Nephron progenitor cell (in vitro differentiated cells): ENCODE measurements at places on chromosomes 5 and 9.
A peak's percentile ranks its signal among the peaks of the same experiment; 100 is the strongest.

- no peak for DNase-seq
These were observed 21.2 kb upstream of the PCSK5 start for GRCh38 chr9:75869236-75869635.

DNA sequence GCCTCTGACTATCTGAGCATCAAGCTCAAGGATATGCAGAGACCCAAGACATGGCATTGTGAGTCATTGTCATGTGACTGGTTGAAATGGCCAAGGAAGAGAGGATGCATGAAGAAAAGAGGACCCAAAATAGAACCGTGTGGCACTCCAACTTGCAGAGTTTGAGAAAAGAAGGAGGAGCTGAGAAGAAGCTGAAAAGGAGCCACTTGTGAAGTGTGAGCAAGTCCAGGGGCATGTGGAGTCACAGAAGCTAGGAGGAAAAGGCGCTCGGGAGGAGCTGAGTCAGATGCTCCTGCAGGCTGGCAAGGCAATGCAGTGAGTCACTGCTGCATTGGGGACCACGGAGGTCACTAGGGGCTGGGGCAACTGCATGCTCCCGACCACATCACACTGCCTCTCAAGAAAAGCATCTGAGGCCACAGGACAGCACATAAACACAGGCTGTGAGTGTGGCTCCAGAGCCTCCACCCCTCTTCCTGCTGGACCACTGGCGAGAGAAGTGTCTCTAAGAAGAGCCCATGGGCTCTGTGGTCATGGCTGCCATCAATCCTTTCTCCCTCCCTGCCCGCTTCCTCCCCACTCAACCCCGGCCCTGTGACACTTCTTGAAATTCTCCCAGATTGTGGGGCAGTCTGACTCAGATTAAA is 197.6 kb downstream of the DRD1 start:
- DNase-seq, result no peak

- DNase-seq, result no peak
These were observed 1.6 kb downstream of the STKLD1 start for GRCh38 chr9:133377721-133378216.

DNA sequence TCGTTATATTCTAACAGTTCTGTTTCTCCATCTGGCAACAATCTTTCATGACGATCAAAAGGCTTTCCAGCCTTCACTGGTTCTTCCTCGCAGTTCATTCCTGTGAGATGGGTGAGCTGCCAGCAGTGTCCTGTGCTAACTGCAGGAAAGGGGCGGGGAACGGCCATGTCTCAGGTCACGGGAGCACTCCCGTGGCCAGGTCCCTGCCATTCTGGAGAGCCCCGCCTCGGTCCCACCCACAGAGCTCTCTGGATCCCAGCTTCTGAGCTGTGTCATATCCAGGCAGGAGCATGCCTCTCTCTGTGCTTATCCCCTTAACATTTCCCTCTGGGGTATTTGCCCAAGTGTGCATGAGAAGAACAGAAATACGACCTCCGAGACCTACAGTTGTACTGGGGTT is 297.8 kb upstream of the IRX2 start:
- no peak for DNase-seq

DNA sequence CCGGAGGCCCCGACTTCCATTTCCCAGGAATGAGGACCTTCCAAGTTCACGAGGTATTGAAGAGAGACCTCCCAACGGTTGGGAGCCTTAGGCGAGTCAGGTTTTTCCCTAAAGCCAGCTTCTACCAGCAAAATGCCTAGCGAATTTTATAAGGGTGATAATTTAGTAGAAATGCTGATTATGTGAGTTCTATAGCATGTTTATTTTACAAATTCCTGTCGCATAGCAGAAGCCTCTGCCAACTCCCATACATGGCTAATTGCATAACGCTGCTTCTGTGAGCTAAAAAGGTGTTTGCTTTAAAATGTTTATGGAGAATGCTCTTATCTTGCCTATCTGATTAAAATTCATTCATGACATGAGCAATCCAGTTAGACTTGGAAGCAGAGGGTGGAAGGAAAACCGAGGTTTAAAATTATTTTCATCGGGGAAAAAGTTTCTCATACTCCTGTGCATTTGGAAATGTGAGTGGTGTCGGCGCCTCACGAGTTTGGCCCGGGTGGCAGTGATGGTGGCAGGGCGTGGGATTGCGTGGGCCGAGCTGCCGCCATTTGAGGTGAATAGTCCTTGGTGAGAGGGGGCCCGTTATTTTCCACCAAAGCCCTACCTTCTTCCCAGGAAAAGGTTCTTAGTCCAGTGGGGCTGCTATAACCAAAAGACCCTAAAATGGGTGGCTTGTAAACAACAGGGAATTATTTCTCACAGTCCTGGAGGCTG is 104.4 kb upstream of the FCN2 start:
- no peak for DNase-seq

DNA sequence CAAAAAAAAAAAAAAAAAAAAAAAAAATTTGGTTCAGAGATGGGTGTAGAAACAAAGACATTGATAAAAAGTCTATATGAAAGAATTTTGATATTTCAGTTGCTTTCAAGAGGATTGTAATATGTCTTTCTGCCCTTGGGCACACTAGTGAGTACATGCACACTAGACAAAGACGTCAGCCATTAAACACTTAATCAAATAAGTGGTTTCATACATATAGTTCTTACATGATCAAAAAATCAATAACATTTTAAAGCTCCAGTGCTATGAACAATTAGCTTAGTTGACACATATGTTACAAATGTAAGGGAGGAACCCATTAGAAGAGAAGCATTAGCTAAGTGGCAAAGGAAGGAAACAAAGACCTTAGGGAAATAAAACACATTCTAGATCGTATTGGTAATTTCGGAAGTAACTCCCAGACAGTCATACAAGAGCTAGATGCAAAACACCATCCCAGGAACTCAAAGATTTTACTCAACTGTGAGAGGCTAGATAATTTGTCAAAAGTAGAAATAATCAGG is 84.5 kb upstream of the MAN2A1 start:
- no peak for DNase-seq

DNA sequence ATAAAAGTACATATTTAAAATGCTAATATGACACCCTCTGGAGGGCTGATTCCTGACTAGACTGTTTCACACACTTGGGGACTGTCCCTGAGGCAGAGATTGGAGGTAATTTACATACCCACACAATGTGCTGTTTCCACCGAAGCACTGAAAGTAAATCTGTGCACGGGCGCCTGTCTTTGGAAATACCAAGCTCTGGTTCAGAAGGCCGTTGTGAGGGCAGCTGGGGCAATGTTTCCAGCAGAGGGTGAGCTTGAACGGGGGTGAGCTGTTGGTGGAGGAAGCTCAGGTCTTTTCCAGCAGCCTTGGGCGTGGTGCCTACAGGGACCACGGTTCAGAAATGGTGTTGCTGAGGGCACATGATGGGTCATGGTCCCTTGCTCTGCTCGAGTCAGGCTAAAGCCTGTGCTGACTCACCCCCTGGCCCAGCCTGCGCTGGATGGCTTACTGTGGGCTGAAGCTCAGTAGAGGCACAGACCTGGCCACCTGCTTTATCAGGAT is 25.8 kb upstream of the HMCN2 start:
- no peak for DNase-seq

GRCh38 chr9:125254231-125254630 is 7.4 kb upstream of the GAPVD1 start:
- no peak for DNase-seq

GRCh38 chr5:160506006-160507004 is 84.7 kb downstream of the PTTG1 start:
- peak; percentile 19 for DNase-seq

- DNase-seq, result no peak
These were observed 137.0 kb downstream of the PDE4D start for GRCh38 chr5:59756373-59757035.

- no peak for DNase-seq
These were observed 7.5 kb upstream of the GTF3C5 start for GRCh38 chr9:133023117-133023890.

DNA sequence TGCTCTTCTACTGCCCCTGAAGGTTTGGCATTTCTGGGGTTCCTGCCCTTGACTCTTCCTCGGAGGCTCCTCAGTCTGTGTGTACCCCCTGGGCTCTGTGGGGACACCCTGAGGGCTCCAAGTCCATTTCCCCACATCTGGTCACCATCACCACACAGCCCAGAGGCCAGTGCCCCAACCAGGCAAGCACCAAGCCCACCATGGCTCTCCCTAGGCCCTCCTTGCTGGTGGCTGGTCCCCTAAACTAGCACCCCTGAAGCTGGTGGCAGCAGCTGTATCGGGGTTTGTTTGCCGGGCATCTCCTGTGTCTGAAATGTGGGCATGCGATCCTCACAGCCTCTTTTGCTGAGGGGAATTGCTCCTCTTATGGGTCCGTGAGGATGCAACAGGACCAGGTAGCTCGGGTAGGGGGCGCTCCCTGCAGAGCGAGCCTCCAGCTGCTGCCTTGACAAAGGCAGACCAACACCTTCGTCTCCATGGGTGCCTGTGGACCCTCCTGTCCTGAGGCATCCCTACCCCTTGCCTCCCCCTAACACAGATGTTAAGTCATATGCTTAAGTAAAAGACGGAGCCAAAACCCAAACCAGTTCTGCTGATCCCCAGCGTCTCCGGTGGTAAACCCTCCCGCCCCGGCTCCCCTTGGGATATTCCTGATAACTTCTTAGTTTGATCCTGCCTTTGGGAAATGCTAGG is 138.9 kb upstream of the IRX4 start:
- no peak for DNase-seq

DNA sequence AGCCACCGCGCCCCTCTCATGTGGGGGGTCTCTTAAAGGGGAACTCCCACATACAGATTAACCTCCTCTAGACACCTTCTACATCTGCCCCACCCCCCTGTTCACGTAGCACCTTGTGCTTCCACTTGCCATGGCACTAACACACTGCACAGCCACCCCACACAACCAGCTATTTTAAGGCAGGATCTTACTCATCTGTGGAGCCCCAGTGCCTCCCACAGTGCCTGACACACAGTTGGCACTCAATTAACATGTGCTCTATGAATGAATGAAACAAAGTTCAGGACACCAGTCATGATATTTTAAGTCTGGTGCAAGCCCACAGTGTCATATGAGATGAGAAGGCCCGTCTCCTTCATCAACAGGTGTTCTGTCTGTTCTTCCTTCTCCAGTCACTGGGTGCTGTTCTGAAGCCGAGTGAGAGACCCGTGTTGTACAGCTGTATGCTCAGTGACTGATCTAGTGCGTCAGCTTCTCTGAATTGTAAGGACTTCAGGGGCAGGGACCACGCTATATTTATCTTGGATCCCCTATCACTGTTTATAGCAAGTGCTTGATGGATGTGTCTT is 149.1 kb downstream of the TLE1 start:
- DNase-seq, result no peak

GRCh38 chr5:155938051-155938450 is 388.9 kb upstream of the SGCD start:
- no peak for DNase-seq

DNA sequence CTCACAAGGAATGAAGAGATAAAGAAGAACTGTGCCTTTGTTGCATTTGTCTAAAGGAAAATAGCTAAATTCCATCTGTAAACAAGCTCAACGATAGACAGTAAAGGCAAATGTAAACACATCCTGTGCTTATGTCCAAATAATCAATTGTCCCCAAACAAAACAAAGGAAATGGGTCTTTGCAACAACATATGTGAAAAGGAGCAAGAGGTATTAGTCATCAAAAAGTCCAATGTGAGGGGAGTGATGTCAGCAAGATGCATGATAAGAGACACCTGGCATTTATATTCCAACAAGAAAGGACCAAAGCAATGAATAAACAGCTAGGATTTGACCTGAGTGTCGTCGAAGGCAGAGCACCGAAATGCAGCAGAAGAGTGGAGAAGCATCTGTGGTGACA is 209.1 kb downstream of the ASTN2 start:
- no peak for DNase-seq

DNA sequence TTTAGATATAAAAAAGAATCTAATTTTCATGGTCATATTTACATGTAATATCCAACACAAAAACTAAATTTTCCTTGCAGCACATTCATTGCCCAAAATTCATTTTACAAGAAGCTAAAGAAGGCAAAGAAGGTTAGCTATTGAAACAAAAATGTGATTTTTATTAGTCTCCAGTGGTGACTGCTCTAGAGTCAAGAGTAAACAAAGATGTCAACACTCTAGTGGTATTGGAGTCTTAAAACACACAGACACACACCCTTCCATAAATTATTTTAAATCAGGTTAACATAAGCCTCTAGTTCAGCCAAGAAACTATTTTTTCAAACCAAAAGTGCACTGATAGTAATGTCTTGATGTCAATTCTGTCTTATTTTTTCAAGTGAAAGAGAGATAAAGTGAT is 329.2 kb downstream of the ZNF608 start:
- DNase-seq, result no peak

DNA sequence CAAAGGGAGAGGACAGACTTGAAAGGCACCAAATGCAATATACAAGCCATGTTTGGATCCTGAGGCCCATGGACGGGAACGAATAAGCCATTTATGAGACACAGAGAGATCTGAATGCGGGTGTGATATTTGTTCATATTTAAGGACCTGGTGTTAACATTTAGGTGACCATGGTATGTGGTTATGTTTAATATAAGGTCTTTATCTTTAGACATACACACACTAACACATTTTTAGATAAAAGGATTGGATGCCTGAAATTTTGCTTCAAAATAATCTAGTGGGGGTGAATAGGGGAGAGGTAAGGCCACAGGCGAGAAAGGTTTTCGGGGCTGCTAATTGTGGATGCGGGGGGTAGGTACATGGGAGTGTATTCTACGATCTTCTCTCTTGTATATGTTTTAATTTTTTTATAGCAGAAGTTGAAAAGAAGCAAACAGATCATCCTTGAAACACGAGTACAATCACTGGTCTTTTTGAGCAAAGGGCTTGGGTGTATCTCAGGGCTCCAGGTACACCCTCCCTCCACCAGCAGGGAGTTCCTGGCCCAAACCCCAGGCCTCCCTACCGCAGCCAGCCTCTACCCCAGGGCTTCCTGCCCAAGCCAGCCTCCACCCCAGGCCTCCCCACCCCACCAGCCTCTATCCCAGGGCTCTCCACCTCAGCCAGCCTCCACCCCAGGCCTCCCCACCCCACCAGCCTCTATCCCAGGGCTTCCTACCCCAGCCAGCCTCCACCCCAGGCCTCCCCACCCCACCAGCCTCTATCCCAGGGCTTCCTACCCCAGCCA is 12.2 kb downstream of the AKNA start:
- DNase-seq, result no peak

- no peak for DNase-seq
These were observed 40.9 kb upstream of the NSMF start for GRCh38 chr9:137499858-137500661.

GRCh38 chr5:52523701-52524100 is 264.0 kb upstream of the ITGA1 start:
- no peak for DNase-seq

- no peak for DNase-seq
These were observed 195.3 kb upstream of the MVB12B start for GRCh38 chr9:126131066-126132010.

DNA sequence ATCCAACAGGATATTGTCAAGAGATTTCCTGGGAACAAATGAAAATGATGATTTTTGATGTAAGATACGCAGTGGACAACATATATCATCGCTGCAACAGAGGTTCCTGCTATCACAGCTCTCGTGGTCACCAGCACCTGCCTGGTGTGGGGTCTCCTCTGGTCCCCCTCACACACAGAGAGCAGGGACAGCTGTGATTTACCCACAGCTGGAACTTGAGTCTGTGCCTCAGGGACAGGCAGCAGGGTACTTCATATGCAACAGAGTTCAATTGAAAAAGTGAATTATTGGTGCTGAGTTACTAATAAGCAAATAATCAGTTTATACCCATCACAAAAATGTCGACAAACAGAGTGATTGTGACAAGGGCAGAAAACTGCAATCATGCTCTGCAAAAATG is 93.4 kb downstream of the LMX1B start:
- no peak for DNase-seq

GRCh38 chr9:116797276-116797675 is 110.2 kb downstream of the TRIM32 start:
- DNase-seq, result no peak

GRCh38 chr5:118611332-118611945 is 376.9 kb downstream of the DTWD2 start:
- DNase-seq, result peak; percentile 28
